ENCODE measurements at places on chromosomes 6 and 20. TPM values are rescaled to one million over a fixed set of nuclear protein-coding genes. Genes with fewer than 3 reads are reported as not detected.
A peak's percentile ranks its signal among the peaks of the same experiment; 100 is the strongest.

DNA sequence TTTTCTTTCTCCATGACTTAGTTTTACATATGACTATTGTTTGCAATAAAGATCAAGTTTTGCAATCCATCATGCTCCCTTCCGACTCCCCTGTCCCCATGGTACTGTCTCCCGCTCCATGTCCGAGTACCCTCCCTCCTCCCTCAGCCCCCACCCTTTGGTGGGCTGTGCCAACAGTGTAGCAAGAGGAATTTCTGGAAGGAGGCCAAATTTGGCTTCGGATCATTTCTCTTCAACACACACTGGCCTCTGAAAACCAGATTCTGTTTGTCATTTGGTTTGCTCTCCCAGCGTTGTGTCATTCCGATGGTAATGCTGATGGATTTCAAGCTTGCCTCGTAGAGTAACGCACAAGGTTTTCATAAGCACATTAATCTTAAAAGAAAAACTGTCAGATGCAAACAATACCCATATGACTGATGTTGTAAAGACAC, 22.9 kb upstream of the PAX1 start:
- no peak overlapping the region for H3K27ac ChIP-seq
- H3K4me1 ChIP-seq: peaks cover 10% of the 10 kb centered on the region
- DNase-seq: peak; percentile 77
- no peaks in the 10 kb centered on the region for H3K36me3 ChIP-seq
- H3K27me3 ChIP-seq: no peaks in the 10 kb centered on the region

DNA sequence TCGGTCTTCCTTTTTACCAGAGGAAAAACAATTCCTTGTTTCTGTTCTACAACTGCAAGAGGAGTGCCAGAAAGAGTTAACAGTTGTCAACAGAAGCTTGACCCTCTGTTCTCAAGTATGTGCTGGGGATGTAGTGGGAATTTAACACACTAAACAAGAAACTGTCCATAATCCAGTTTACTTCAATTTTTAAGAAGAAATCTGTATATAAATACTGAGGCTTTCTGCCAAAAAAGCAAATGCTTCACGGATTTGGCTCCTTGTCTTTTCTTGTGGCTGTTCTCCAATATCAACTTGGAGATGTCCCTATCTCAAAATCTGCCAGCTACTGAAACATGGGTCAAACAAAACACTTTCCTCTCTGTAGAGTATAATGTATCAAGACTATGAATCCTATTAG, 26.8 kb downstream of the REV3L start:
- no peaks in the 10 kb centered on the region for H3K27me3 ChIP-seq
- no peak overlapping the region for H3K27ac ChIP-seq
- DNase-seq: peak; percentile 47
- H3K4me3 ChIP-seq: no peak overlapping the region

DNA sequence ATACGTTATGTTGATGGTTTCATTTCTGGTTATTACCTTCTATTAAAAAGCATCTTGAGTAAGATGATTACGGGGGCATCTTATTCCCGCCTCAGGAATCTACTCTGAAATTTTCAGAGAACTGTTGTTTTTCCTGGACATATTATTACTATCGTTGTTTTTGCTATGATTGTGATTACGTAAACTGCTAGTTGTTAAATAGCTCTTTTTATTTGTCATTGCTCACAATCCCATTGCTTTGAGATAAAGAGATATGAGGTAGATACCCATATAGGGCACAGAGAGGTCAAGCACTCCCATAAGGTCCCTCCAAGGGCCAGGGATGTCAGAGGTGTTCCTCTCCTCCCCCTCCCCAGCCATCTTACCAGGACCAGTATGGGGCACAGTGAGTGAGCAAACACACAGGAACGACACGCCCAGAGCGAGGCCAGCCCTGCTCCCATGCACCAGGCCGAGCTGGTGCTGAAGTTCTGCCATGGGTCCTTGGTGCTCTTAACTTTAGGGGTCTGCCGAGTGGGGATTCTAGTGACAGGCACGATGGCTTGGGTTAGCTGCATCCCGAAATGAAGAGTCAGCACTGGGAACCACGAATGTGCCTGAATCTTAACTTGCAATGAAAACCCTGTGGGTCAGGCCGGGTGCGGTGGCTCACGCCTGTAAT, 49.9 kb downstream of the PRDM1 start:
- H3K27me3 ChIP-seq: no peaks in the 10 kb centered on the region
- H3K27ac ChIP-seq: no peak overlapping the region
- DNase-seq: no peak
- H3K4me1 ChIP-seq: peaks cover 6% of the 10 kb centered on the region
- no peaks in the 10 kb centered on the region for H3K36me3 ChIP-seq
- H3K4me3 ChIP-seq: no peak overlapping the region

DNA sequence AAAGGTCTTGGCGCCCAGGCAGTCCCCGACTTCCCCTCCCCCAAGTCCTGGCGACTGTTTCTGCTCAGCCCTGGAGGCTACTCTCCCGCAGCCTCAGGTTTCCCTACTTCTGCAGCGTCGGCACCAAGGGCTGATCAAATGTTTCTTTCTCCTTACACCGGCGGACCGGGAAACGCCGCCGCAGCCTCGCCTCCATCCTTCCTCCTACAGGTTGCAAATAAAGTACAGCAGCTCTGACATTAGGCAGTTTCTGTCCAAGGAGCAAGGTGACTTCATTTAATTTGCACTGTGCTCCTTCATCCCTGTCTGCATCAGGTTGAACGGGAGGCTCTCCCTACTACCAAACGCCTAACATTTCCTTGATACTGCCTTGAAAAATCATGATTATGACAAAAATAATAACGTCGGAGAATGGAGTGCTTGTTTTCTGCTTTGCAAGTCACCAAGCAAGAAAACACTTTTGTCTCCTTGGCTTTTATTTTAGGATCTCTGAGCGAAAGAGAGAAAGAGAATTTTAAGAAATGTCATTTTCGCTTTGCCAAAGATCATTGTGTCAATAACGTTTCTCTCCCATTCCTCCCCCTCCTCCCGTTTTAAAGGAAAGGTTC, 1.0 kb downstream of the CLIC5 start:
- H3K4me3 ChIP-seq: peak overlapping the region; percentile 54
- no peak for DNase-seq
- no peaks in the 10 kb centered on the region for H3K36me3 ChIP-seq
- peaks cover 42% of the 10 kb centered on the region for H3K27me3 ChIP-seq

GRCh38 chr6:144285548-144285797, 338 bp downstream of the UTRN start:
- peaks cover 3% of the 10 kb centered on the region for H3K4me1 ChIP-seq
- no peaks in the 10 kb centered on the region for H3K36me3 ChIP-seq
- no peak for DNase-seq
- H3K4me3 ChIP-seq: peak overlapping the region; percentile 90
- H3K27me3 ChIP-seq: no peaks in the 10 kb centered on the region
- H3K27ac ChIP-seq: peak overlapping the region; percentile 90

GRCh38 chr6:157731221-157731620, 91.8 kb upstream of the SNX9 start:
- no peak for DNase-seq
- no peaks in the 10 kb centered on the region for H3K36me3 ChIP-seq
- H3K4me3 ChIP-seq: no peak overlapping the region
- no peak overlapping the region for H3K27ac ChIP-seq
- peaks cover 3% of the 10 kb centered on the region for H3K4me1 ChIP-seq
- no peaks in the 10 kb centered on the region for H3K27me3 ChIP-seq

The HDGFL1 gene
- polyA plus RNA-seq: not detected

DNA sequence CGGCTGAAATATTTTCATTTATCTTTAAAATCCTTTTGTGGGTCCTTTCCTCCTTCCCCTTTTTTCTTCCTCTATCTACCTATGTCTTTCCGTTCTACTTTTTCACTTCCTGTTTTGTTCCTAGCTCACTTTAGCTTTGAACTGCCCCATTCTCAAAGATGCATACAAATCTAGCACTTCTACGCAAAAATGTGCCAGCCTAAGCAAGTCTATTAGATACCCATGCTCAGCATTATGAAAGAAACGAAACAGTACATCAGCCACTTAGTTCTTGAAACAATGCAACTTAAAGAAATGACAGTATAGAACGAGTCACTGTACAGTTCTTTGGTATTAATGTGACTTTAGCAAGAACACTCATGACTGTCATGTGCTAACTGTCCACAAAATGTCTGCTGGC, 47.3 kb upstream of the MARCKS start:
- H3K27ac ChIP-seq: peak overlapping the region; percentile 29
- H3K4me3 ChIP-seq: no peak overlapping the region
- H3K27me3 ChIP-seq: no peaks in the 10 kb centered on the region
- DNase-seq: peak; percentile 75
- peaks cover 3% of the 10 kb centered on the region for H3K4me1 ChIP-seq
- no peaks in the 10 kb centered on the region for H3K36me3 ChIP-seq

The HAO1 gene
- polyA plus RNA-seq: not detected

The RBPJL gene
- polyA plus RNA-seq: not detected

DNA sequence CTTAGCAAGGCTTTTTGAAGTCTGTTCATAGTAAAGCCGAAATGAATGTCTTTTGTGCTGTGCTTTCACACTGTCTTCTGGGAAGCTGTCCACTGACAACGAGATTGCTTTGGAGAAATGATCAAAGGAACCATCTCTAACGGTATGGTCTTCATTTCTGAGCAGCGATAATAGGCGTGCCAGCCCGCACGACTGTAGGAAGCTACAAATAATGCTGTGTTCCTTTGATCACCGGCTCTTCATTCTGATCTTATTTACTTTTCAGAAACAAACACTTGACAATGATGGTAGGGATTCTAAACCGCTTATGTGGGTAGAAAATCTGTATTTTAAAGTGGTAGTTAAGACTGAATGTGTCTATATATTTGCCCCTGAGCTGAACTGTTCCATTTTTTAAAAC, 306.6 kb upstream of the EXOC2 start:
- H3K27me3 ChIP-seq: peaks cover 11% of the 10 kb centered on the region
- DNase-seq: no peak
- no peak overlapping the region for H3K27ac ChIP-seq
- no peak overlapping the region for H3K4me3 ChIP-seq
- H3K36me3 ChIP-seq: no peaks in the 10 kb centered on the region

The MYLIP gene
- 41.1 TPM for polyA plus RNA-seq

DNA sequence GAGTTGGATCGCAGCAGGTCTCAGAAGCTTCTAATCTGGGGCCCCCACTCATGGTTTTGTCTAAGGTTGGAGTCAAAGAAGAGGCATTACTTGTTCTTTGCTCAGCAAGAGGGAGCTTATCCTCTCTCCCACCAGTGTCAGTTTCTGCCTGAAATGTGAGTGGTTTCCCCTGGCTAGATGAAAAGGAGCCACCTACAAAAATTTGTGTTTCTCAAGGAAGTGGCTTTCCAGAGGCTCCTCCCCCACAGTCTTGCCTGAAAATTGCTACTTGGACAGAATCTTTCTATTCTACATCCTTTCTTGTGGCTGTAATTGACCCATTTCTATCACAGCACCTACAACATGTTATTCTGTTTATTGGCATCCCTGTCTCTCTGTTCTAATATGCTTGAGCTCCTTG, 37.9 kb downstream of the SCML4 start:
- peaks cover 54% of the 10 kb centered on the region for H3K4me1 ChIP-seq
- no peaks in the 10 kb centered on the region for H3K27me3 ChIP-seq
- peak overlapping the region; percentile 81 for H3K27ac ChIP-seq
- DNase-seq: no peak
- H3K4me3 ChIP-seq: no peak overlapping the region

DNA sequence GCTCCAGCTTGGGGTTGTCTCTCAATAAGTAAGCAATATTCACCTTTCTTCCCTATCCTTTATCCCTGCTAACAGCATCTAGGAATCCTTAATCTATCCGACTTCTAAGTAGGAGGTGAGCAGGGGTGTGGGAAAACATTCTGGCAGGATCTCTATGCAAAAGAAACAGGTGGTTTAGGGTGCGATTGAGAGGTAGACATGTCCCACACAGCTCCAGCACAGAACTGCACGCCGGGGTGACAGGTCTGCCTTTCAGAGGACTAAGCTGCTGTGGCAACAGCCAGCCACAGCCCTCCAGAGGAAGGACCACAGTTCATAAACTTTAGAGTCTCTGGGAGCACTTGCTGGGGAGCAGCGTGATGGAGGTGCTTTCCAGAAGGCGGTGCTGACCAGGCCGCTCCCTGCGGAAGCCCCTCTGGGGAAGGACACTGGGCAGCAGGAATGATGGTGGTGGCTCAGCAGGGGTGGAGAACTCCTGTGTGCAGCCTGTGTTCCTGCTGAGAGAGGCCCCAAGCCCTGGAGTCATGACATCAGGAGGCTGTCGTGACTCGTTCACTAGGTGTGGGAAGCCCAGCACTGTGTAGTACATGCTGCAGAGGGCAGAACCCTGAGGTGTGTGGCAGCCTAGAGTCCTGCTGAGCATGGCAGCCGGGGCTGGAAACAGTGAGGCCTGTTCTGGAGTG, 509.6 kb downstream of the PRKN start:
- H3K4me1 ChIP-seq: no peaks in the 10 kb centered on the region
- no peaks in the 10 kb centered on the region for H3K27me3 ChIP-seq
- H3K36me3 ChIP-seq: no peaks in the 10 kb centered on the region
- DNase-seq: no peak
- no peak overlapping the region for H3K4me3 ChIP-seq
- H3K27ac ChIP-seq: no peak overlapping the region

DNA sequence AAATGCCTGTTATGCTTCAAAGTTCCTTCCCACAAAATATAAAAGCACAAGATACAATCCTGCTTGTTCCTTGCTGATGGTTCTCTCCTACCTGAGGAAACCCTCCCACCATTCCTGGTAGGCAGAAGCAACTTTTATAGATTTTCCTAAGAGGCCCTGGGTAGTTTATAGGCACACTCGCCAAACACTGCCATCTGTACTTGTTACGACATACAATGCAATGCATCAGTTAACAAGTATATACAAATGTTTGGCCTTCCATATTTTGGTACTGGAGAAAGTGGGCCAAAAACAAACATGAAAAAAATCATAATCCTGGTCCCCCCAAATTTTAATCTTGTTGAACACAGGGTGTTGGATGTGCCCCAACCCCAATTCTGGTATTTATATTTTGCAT, 16.6 kb downstream of the MCM9 start:
- H3K27ac ChIP-seq: no peak overlapping the region
- no peaks in the 10 kb centered on the region for H3K27me3 ChIP-seq
- no peak overlapping the region for H3K4me3 ChIP-seq
- peaks cover 46% of the 10 kb centered on the region for H3K36me3 ChIP-seq

GRCh38 chr20:59020938-59021551, 1.8 kb downstream of the TUBB1 start:
- no peak for DNase-seq
- no peak overlapping the region for H3K27ac ChIP-seq
- peaks cover 24% of the 10 kb centered on the region for H3K36me3 ChIP-seq
- H3K4me3 ChIP-seq: no peak overlapping the region
- H3K27me3 ChIP-seq: no peaks in the 10 kb centered on the region

Data from muscle of leg (tissue), 16 donors.